ENCODE measurements at places on chromosomes 6 and 20.
A peak's percentile ranks its signal among the peaks of the same experiment; 100 is the strongest.

DNA sequence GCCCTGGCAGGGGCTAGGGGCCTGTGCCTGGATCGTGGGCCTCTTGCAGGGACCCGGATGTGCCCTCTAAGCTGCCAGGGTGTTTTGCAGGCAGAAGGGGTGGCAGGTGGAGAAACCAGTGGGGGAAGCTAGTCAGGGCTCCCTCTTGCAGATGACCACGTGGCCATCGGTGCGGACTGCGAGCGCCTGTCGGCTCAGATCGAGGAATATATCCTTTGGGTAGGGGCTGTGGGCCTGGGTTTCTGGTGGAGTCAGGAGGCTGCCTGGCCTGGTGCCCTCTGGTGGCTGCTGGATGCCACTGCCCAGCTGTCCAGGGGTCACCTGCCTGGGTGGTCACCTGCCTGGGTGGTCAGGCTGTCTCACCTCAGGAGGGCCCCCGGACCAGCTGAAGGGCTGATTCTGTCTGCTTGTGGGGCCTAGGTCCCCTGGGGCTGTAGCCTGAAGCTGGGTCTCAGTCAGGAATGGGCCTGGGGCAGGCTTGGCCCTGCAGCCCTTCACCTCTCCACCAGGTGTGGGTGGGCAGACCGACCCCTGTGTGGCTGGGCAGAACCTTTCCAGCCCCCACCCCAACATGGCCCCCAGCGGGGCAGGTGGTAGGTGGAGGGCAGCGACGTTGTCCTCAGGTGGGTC, 6.7 kb downstream of the TCEA2 start:
- DNase-seq, result peak; percentile 41

DNA sequence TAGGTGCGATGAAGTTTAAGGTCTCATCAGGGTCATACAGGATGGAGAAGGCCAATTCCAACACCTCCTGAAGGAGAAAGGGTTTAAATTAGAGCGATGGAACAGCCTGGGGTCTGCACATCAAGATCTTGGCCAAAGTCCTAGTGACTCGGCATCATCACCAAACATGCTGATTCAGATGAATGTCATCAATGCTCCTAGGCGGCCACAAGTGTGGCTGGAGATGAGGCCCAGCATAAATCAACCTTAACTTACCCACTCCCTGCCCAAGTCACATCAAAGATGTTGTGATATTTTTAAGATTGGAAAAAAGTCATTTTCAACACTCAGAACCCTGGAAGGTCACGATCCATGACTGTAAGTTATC, 37.5 kb downstream of the ELMO2 start:
- DNase-seq, result no peak

DNA sequence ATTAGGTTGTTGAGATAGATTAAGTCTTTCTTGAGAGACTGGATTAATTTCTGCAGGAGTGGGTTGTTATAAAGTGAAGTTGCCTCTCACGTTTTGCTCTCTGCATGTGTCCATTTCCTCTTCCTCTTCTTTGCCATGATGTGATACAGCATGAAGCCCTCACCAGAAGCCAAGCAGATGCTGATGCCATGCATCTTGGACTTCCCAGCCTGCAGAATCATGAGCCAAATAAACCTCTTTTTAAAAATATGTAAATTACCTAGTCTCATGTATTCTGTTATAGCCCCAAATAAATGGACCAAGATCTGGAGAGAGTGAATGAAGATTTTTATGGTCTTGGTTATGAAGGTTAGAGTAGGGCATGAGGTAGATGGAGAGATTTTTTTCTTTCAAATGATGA, 111.6 kb upstream of the MAN1A1 start:
- no peak for DNase-seq

DNA sequence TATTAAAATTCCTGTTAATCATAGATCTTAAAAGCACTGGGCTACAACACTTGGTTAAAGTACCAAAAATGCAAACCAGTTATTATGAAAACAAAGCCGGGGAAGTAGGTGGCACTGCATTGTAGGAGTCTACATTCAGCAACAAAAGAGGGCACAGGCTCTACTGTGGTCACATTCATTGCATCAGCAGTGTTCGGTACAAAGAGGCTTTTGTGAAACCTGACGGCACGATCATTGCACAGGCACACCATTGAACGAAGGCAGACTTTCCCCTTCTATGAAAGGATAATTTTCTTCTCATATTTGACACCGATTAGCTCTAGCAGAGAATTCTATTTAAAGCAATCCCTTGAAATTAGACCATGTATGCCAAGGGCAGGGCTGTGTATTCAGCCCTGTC, 44.6 kb upstream of the AGPAT4 start:
- DNase-seq, result no peak

DNA sequence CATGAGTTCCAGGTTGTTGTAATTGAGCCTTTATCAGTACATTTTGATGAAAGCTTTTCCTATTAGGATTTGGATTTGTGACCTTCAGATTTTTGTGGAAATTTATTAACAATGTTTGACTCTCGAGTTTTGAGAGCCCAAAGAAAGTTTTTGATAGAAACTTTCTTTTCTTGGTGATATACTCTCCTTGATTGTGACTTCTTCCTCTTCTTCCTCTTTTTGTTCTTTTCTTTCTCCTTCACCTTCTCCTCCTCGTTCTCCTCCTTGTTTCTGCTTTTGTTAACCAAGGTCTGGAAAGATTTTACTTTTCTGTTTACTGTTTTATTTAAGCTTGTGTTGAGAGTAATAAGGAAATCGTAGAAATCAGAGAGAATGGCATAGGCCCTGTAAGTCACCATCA, 182.4 kb downstream of the TRIM27 start:
- DNase-seq, result no peak

DNA sequence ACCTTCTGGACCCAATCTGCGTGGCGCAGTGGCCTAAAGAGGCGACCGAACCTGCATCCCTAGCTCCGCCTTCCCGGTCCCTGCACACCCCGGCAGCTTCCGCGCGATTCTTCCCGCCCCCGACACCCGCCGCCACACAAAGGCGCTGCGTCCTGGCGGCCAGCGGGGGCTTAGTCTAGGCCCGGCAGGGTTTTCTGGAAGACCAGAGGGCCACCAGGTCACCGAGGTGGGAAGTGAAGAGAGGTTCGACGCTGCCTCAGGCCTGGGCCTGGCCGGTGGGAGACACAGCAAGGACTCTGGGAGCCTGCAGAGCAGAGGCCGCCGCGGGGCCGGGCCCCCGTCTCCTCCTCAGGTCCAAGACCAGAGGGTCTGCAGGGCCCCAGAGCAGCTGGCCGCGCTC, 154.9 kb downstream of the OR2B2 start:
- DNase-seq, result no peak

DNA sequence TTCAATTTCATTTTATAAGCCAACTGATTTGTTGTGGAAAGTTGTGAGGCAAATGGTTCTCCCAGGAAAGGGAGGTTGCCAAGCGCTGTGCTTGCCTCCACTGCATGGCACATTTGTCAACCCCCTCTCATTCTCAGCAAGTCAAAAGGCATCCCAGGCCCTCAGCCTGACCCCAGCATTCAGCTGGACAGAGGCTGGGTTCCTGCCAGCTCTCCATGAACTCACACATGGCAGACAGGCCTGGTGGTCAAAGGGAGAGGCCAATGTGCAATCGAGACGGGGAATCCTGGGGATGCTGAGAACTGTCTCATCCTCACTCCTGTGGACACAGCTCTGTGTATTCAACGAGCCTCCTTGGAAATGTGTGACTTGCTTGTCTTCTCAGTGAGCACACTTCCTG, 106.0 kb upstream of the CDH4 start:
- no peak for DNase-seq

GRCh38 chr6:166306378-166307081, 1.7 kb downstream of the PRR18 start:
- no peak for DNase-seq

- no peak for DNase-seq
Measured at GRCh38 chr20:49792006-49792405, 20.6 kb upstream of the SLC9A8 start.

GRCh38 chr6:48075181-48075580, 35.8 kb downstream of the PTCHD4 start:
- no peak for DNase-seq

DNA sequence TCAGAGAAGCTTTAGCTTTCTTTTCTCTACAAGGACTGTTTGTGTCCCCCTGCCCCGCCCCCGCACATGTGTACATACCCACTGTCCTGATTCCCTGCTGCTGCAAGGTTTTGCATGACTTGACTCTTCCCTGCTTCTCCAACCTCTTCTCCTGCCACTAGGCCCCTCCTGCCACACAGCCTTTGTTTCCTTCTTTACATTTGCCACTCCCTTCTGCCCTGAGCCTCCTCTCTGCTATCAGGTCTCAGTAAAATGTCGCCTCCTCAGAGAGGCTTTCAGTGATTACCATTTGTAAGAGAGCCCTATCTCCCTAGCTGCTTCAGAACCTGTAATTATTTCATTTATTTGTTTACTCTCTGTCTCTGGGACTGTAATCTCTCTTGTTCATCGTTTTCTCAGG, 56.4 kb upstream of the VSTM2L start:
- no peak for DNase-seq

DNA sequence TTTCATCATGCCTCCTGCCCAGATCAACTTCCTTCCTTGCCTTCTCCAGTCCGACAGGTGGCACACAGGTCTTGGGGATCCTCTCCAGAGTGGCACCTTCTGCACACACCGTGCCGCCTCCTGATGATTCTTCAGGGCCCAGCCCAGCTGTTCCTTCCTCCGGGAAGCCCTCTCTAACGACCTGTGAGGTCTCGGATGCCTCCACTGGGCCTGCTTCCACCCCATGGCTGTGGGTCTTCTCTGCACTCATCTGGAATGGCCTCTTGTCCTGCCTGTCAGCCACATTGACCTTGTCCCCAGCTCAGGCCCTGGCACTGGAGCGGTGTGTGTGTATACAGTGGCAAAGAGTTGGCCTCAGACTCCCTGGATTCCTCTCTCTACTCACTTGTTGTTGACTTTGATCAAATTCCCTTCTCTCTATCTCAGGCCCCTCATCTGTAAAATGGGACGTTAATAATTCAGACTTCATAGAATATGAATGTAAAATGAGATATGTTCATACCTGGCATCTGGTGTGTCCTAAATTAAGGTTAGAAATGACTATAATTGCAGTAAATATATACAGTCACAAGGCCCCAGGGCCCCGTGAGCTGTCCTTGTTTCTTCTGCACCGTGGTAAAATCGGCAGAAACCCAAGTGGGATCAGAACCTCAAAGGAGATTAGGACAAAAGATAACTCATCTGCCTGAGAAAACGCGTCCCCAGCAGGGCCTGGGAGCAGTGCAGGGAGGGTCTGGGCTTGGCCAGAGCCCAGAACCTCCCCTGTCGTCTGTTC, 1.5 kb downstream of the FAM210B start:
- no peak for DNase-seq

DNA sequence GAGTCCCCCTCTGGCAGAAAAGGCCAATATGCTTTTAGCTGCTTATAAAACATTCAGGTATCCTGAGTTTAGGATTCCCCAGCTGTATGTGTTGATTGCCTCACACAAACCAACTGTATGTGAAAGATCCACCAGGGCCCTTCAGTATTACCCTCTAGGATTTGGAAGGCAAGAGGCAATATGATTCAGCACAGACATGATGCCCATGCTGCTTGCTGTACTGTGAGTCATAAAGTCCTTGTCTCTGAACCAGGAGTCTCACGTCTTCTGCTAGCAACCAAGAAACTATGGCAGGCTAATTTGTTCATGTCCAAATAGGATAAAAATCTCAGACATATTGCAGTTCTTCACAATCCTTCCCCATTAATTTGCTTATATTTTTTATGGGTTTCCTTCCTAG, 789.2 kb upstream of the SLC35B3 start:
- peak; percentile 24 for DNase-seq

DNA sequence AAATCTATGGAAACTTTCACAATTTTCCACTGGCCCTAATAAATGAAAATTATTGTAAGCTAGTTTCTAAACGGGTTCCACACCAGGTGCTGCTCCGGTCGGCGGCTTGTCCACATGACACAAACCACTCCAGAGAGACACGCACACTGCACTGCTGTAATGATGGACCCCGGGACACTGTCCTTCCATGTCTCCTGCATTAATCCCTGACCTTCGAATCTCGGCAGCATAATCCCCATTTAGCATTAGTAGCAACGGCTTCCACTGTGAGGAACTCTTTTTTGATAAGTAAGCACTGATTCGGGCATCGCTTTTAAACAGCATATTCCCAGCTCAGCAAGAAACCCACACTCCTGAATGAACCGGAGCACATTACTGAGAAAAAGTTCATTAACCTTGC, 43.5 kb downstream of the INSM1 start:
- no peak for DNase-seq

GRCh38 chr6:82863781-82864180, 201.9 kb downstream of the UBE3D start:
- DNase-seq, result no peak

DNA sequence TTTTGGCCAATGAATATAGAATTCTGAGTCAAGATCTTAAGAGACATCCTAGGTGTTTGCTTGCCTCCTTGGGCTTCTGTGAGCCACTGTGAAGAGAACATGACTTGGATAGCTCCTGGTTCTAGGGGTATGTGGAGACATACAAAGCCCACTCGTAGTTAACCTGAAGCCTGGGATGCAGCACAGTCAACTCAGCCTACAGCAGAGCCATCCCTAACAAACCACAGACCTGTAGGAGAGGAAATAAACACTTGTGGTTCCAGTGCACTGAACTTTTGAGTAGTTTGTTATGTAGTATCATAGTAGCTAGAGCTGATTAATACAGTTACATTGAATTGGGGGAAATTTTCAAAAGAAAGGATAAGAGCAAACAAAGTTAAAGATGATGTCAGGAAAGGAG, 474.4 kb upstream of the HSF2 start:
- no peak for DNase-seq

GRCh38 chr6:166692723-166693302, 65.8 kb upstream of the RPS6KA2 start:
- DNase-seq, result no peak

- peak; percentile 50 for DNase-seq
Measured at GRCh38 chr6:2952557-2953095, 18.7 kb downstream of the SERPINB6 start.

DNA sequence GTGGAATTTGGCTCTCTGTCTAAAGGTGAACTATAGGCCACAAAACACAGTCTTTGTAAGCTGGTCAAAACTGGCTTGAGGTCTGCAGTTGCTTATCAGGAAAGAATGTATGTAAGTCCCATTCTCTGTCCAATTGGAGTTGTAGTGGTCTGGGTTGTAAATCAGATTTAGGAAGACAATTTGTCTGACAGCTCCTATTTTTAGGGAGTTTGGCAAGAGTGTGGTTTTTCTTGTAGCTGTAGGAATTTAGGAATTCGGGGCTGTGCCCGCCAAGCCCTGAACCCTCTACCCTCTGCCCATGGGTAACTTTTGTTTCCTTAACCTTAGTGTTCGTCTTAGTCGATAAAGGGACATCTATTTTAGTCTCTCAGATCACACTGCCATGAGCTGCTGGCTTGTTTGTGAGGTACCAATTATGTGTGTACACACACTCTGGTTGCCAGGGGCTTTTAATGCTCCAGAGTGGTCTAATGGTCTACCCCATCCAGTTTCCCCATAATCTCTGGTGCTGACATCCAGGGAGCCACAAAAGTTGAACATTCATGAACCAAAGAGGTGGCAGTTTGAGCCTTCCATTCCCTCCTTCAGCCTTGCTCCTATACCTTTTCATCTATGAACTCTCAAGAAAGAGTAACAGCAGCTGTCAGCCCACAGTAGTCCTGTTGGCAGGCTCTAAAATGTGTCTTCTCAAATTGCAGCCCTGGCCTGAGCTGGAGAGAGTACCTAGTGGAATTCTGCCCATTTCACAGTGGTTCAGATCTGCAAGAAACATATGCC, 93.0 kb downstream of the ANKRD6 start:
- no peak for DNase-seq

- DNase-seq, result no peak
Measured at GRCh38 chr20:20562507-20562906, 149.9 kb downstream of the RALGAPA2 start.

GRCh38 chr6:56756219-56756789, 113.6 kb upstream of the DST start:
- no peak for DNase-seq

- DNase-seq, result no peak
Measured at GRCh38 chr20:56458206-56458821, 10.1 kb upstream of the RTF2 start.

Measured in MCF 10A (cell line).